SIG-M5 (cell line): ENCODE measurements at places on chromosomes 16 and 17.

DNA sequence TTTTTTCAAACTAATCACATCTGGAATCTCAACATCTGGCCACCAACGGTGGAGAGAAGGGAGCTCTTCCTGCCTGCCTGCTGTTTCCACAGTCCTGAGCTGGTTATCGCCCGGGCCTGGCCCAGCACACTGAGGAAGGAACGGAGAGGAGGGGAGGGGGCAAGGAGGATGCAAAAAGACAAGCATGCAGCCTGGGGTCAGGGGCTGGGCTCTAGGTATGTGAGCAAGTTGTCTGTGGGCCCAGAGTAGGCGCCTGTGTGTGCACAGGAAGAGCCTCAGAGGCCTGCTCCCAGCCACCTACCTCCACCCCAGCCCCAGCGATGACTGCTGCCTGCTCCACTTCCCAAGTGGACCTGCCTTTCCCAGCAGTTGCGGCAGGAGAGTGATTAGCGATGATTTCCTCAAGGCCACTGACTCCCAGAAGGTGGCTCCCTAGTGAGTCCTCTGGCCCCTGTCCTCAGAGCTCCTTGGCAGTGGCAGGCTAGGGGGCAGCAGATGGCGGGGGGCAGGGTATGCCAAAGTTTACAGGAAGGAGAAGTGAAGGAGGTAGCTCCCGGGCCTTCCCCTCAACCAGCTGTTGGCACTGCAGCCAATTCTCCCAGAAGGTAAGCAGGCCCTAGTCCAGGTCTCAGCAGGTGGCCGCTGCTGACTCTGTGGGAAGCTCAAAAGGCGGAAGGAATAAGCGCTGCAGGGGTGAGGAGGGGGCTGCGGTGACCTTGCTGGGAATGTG lies 27.0 kb upstream of the RASD1 start:
- DNase-seq, result no peak

DNA sequence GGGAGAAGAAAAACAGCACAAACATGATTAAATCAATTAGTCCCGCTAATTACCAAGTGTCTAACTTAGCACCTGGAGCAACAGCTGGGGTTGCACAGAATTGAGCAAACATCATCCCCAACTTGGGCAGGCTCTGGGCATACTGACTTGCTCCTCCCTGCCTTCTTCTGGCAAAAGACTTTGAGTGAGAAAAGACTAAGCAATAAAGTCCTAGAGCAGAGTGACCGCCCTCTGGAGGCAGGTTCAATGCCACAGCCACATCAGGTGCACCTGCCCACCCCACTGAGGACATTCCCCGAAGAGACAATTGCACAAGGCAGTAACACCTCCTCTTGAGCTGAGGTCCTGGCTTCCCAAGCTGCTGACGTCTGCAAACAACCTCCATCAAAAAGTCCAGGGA lies 358.3 kb downstream of the SOX9 start:
- no peak for DNase-seq

DNA sequence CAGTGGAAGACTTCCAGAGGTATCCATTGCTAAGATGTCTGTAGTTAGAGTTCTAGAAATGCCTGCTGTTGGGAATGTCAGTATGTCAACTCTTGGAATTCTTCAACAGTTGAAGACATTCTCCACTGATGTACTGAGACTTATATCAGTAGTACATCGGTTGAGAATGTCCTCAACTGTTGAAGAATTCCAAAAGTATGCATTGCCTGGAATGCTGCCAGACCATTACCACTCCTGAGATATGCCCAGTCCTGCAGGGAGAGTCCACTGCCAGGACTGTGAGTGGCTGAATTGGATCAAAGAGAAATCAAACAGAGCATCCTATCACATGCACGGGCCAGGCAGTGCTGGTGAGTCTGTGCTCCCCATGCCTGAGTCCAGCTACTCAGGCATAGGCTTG lies 42.0 kb downstream of the IL21R start:
- DNase-seq, result no peak

GRCh38 chr16:56506941-56507340 lies 12.9 kb downstream of the BBS2 start:
- no peak for DNase-seq

DNA sequence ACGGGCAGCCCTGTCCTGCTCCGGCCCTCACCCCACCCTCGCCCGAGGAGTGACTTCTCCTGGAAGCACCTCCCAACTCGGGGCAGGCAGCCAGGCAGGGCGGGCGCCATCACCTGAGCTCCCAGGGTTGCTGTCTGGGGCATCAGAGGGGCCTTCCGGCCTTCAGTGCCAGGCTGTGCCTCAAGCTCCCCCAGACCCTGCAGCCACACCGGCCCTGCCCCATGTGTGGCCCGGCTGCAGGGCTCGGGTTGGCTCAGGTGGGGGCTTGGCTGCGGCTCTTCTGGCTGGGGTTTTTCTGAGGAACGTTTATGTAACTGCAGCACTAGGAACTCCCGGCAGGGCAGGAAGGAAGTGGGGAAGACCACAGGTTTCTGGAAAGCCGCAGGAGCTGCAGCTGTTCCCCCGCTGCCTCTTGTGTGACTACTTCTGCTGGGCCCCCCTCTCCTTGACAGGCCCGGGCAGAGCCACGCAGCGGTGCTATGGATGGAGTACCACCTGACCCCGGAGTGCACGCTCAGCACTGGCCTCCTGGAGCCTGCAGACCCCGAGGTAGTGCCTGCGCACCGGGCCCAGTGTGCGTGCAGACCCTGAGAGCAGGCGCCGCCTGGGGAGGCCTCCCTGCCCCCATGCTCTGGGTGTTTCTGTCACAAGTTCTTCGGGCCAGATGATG lies 45.6 kb downstream of the PRMT7 start:
- peak; percentile 19 for DNase-seq

GRCh38 chr16:81821436-81822128 lies 42.5 kb downstream of the PLCG2 start:
- no peak for DNase-seq

- no peak for DNase-seq
These were observed 142.4 kb upstream of the RBL2 start for GRCh38 chr16:53291757-53292392.

DNA sequence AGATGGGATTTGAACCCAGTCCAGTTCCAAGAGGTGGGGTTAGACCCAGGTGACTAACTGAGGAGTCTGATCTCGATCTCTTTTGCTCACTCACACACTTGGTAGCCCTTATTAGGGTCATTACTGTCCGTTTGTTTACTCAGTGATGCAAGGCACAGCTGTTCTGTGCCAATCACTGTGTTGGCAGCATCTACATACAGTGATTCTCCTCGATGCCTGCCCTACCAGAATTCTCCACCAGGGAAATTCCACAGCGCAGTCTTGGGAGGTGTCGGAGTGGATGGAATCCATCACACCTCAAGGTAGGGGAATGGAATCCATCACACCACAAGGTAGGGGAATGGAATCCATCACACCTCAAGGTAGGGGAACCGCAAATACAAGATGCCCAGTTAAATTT lies 279.6 kb downstream of the MAF start:
- no peak for DNase-seq

DNA sequence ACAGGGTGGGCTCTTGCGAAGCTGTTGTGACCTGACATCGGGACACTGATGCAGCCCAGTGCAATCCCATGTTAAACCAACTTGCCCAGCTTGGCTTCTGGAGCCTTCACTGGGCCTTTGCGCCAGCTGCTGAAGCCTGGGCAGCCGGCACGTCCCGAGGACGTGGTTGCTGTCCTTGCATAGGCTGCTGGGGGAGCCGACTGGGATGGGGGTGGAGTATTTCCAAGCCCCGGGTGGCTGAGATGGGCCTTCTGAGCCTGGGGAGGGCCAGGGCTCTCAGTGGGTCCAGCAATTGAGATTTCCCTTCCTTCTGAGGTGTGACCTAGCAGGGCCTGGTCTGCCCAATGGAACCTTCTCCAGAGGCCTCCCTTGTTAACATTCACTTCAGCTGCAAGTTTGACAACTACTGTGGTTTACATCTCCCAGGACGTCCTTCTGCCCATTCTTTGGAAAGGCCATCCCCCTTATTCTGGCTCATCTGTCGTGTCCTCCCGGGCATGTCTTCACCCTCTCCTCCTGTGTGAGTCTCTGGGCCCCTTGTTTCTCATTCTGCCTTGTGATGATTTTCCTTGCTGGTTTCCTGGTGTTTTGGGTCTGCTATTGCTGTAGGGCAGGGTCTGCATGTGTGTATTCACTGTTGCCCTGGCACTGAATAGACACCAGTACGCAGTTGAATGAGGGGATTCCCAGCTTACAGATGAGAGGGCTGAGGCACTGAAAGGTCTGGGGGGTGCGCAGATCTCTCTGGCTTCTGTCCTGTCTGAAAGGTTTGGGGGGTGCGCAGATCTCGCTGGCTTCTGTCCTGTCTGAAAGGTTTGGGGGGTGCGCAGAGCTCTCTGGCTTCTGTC lies 34.4 kb downstream of the HAPSTR1 start:
- no peak for DNase-seq
